Muscle of leg (tissue), 16 donors: ENCODE measurements at places on chromosomes 5 and 9. TPM values are rescaled to one million over a fixed set of nuclear protein-coding genes. Genes with fewer than 3 reads are reported as not detected.

The FSD1L gene
- polyA plus RNA-seq = 9.2 TPM

The OTP gene
- not detected for polyA plus RNA-seq

The DNLZ gene
- polyA plus RNA-seq = 31.5 TPM

The ACSL6 gene
- polyA plus RNA-seq = 0.31 TPM

The CDC20B gene
- polyA plus RNA-seq = not detected
